Stimulated activated naive CD4-positive, alpha-beta T cell treated with Interleukin-2 at 50 U/mL for 16 hours (primary cell): ENCODE measurements at places on chromosomes 2 and 18.

- no peak for DNase-seq
Observed at GRCh38 chr2:8421658-8422449, 260.0 kb upstream of the ID2 start.

GRCh38 chr2:68970566-68971265 is 3.7 kb upstream of the GKN1 start:
- no peak for DNase-seq

DNA sequence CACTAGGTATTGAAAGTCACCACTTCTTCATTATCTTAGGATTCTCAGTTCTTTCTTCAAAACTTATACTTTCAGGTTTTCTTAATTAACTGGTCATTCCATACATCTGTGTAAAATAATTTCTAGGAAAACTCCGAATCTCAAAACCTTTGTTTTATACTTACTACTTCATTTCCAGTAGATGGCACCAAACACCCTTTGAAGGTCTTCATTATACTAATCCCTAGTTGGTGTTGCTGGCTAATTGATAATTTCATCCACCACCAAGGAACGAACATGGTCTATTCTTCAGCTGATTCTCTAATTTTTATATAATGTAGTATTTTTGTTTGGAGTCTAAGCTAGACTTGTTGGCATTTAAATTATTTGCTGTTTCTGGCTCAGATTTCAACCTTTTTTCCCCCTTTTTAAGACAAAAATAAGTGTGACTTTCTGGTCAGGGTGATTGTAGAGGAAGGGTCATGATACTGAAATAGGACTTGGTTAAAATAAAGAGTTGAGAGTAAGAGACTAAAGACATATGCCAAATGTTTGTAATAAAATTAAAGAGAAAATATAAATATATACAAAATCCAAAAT is 2.8 kb upstream of the MXD1 start:
- DNase-seq: no peak

DNA sequence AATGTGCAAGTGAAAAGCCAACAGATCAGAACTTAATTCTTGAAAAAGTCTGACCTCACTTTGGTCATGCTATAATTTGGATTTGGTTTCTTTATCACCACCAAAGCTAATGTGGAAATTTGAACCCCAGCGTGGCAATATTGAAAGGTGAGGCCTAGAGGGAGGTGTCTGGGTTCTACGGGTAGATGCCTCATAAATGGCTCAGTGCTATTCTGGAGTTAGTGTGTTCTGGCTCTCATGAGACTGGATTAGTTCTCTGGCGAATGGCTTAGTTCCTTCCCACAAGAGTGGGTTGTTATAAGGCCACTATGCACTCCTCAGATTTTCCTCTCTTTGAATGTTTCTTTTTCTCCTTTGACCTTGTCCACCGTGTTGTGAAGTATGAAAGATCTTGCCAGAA is 22.3 kb downstream of the ORC4 start:
- DNase-seq: no peak

DNA sequence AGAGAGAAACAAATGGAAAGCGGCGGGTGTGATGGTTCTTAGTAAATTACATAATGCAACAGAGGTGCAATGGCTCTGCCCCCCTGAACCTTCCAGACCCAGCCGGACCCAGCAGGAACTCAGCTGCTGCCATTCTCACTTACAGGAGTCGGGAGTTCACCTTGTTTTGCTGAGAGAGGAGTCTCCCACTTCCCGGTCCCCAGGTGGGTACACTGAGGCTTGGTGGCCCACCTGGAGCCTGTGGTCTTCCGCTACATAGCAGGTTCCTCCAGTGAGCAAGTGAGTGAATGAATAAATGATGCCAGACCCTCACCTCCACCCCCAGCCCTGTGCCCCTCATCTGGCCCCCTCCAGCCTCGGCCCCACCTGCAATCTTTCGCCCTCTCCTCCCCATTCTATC is 11.2 kb downstream of the BIN1 start:
- no peak for DNase-seq
